Stimulated activated memory B cell treated with anti-CD40 and anti-IgM and Interleukin-4, amounts not matched to agents 10 μg/mL and 1 μg/mL and 100 μg/mL, for 72 hours (primary cell): ENCODE measurements at places on chromosomes 6 and 20.
A peak's percentile ranks its signal among the peaks of the same experiment; 100 is the strongest.

- ATAC-seq = no peak
Measured at GRCh38 chr6:90219209-90219985, 77.2 kb downstream of the BACH2 start.

- peak; percentile 12 for ATAC-seq
Measured at GRCh38 chr6:156336089-156336488, 441.1 kb upstream of the ARID1B start.

- no peak for ATAC-seq
Measured at GRCh38 chr20:6726761-6727160, 40.7 kb upstream of the BMP2 start.

GRCh38 chr20:37519508-37520418 is 1.3 kb upstream of the NNAT start:
- ATAC-seq = no peak

GRCh38 chr20:3908667-3909066 is 19.5 kb downstream of the PANK2 start:
- no peak for ATAC-seq

GRCh38 chr6:70133246-70133645 is 169.6 kb downstream of the COL9A1 start:
- ATAC-seq = no peak

DNA sequence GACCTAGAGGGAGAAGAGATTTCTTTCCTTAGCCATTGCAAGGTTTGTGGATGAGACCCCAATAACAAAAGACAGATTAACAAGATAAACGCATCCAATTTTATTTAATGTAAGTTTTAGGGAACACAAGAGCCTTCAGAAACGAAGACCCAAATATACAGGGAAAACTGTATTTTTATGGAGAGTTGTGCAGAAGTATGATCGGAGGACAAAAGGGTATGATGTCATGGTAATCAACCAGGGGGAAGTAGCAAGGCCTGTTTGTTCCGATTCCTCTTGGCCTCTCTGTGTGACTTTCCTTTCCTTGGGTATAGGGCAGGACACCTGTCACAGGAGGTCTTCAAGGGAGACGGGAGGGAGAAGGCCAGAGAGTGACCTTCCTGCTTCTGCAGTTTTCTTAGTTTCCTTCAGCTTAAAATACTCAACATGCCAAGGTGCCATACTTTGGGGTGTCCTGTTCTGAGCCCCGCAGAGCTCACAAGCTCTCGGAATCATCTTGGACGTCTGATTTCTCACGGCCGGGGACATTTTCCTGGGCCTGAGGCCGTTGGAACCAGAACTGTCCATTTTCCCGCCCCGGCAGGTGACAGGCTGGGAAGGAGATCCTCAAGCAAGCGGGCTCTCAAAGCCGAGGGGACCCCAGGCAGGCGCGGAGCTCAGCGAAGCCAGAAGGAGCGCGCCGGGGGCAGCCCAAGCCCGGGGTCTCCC is 21.7 kb downstream of the TMC2 start:
- no peak for ATAC-seq

DNA sequence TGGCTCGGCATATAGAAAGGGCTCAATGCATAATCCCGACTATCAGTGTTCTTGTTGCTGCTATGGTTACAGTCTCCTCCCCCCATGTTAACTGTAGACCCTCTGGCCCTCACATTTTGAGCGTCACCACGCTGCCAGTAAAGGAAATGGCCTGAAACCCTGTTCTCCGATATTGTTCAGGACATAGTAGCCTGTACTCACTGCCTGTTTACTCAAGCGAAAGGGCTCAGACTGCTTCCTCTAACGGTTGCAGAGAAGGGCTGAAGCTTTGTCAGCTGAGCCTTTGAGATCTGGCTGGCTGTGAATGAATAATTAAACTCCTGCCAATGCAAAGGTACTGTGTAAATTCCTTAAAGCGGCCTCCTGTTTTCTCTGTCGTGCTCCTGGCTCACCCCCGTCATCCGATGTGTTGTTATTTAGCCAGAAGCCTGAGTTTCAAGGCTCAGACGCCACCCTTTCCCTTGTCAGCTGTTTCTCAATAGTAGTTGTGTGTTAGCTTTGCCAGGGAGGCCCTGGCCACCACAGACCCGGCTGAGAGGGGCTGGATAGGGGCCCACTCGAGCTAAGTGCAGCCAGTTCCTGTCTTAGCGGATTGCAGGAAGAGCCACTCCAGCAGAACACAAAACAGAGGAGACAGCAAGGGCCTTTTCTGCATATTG is 31.2 kb upstream of the RALGAPA2 start:
- peak; percentile 45 for ATAC-seq

- ATAC-seq = no peak
Measured at GRCh38 chr6:141783585-141783984, 349.1 kb upstream of the GJE1 start.

DNA sequence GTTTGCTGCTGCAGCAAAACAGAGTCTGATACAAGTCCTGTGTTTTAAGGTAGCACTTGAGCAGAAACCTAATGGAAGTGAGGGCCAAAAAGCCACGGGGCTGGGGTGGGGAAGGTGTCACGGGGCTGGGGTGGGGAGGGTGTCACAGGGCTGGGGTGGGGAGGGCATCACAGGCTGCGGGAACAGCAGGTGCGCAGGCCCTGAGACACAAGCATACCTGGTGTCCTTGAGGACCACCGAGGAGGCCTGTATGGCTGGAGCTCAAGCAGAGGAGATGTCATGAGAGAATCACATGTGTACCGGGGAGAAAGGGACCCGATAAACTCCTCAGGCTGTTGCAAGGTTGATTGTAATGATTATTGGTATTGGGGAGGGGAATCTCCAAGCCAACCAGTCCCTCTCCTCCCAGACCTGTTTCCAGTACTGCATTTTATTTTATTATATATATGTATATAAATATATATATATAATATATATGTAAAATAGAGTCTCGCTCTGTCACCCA is 13.6 kb upstream of the SPO11 start:
- no peak for ATAC-seq

- no peak for ATAC-seq
Measured at GRCh38 chr6:7215131-7215530, 97.9 kb downstream of the SSR1 start.

DNA sequence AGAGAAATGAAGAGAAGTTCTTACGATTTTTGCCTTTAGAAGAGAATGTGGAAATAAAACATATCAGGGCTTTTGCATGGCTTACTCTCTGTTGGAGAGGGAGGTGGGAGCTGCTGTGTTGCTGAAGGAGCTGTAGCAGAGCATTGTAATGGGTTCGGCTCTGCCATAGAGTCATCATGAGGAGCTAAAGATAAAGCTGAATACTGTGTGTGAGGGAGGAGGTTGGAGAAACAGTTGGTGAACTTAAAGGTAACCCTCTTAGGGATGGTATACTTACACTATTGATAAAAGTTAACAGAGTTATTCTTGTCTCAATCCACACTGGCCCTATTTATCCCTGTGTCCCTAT is 34.8 kb downstream of the CTNNBL1 start:
- ATAC-seq = no peak

DNA sequence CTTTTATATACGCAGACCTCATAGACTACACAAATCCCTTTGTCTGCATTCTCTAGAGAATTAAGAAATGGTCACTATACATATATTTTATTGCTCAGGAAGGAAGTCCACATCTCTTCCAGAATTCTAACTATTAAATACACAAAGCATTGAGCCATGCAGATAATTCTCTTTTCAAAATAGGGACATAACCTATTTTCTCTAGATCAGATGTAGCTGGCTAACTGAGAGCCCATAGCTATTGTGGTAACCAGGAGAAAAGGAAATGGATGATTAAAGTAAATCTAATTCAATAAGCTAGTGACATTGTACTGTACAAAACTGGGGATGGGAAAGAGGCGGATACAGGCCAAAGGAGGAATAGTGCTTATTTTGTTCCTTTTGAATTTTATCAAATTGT is 137.2 kb downstream of the BACH2 start:
- no peak for ATAC-seq

DNA sequence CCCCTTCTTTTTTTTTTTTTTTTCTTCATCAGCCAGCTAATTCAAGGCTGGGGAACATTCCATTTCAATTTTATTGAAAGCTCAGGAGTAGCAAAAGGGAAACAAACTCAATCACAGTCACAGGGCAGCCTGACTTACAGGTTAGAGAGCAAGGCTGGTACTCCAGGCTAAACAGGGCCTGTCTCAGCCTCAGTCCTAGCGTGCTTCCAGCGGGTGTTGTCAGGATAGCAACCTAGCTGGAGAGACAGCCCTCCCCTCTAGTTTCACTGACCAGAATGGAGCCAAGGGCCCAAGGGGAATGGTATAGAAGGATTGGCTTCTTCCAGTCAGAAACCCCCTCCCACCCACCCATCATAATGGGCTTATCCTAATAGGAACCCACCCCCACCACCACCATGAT is 132.9 kb downstream of the PXDC1 start:
- no peak for ATAC-seq

DNA sequence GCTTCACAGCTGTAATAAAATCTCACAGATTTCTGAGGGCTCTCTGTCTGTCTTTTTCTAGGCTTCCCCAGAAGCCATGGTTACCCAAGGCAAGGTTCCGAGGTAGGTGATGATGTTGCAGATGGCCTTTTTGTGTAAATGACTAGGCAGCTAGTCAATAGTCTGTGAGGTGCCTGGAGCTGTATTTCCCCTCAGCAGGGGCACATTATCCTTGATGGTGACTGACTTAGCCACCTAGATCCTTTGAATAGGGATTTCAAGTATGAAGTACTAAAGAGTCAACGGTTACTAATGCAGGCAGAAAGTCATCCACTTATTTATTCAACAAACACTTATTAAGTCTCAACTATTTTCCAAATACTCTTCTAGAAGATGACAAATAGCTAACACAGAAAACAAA is 49.3 kb upstream of the L3MBTL3 start:
- ATAC-seq = no peak

- no peak for ATAC-seq
Measured at GRCh38 chr20:7828437-7828836, 111.8 kb downstream of the HAO1 start.

- no peak for ATAC-seq
Measured at GRCh38 chr6:108337721-108338120, 42.9 kb downstream of the AFG1L start.

DNA sequence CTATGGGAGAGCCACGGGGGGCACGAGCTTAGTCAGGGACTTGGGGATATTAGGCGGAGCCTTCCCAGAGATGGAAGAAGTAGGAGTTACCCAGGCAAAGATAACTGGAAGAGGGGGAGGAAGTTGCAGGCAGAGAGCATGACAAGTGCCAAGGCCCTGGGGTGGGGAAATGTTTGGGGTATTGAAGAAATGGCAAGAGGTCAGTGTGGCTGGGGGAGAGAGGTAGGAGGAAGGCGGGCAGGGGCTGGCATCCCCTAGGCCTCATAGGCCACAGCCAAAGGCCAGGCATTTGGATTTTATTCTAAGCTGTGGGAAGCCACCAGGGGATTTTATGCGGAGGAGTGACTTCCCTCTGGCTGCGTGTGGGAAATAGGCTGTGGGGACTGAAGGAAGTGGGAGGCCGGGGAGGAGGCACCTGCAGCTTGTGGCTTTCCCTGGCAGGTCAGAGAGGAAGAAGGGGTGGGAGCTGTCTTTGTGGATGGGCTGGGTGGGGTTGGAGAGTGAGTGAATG is 22.7 kb downstream of the SNAI1 start:
- no peak for ATAC-seq

- ATAC-seq = no peak
Measured at GRCh38 chr6:17709476-17709875, 2.8 kb upstream of the NUP153 start.

GRCh38 chr6:12178521-12178920 is 111.6 kb upstream of the EDN1 start:
- no peak for ATAC-seq
